ENCODE measurements at places on chromosomes 3 and 15.

GRCh38 chr3:129602730-129603560 lies 3.5 kb downstream of the PLXND1 start:
- DNase-seq, result no peak
- H3K4me3 ChIP-seq, result no peak overlapping the region
- no peak overlapping the region for H3K27ac ChIP-seq
- peaks cover 2% of the 10 kb centered on the region for H3K36me3 ChIP-seq

GRCh38 chr3:24661175-24661584 lies 166.5 kb upstream of the THRB start:
- DNase-seq, result no peak
- H3K36me3 ChIP-seq, result no peaks in the 10 kb centered on the region
- H3K27me3 ChIP-seq, result no peaks in the 10 kb centered on the region
- peaks cover 17% of the 10 kb centered on the region for H3K4me1 ChIP-seq
- peak overlapping the region; percentile 43 for H3K27ac ChIP-seq

DNA sequence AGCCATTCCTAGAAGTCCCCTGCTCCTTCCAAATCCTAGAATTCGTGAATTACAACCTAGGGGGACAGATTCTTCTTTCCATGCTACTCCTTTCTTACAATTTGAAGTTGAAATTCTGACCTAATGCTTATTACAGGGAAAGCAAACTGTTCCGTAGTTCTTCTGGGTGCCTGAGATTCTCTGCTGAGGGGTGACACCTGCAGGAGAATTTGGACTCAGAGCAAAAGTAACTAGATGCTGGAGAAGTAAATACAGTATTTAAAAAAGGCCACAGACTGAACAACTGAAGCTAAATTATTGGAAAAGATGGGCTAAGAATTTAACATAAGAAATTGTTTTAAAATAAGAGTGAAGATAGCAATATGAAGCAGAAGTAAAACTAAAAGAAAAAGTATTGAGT lies 37.9 kb downstream of the ACAD9 start:
- H3K4me1 ChIP-seq, result peaks cover 6% of the 10 kb centered on the region
- DNase-seq, result no peak
- no peak overlapping the region for H3K27ac ChIP-seq
- H3K4me3 ChIP-seq, result no peak overlapping the region
- H3K36me3 ChIP-seq, result peaks cover 67% of the 10 kb centered on the region

DNA sequence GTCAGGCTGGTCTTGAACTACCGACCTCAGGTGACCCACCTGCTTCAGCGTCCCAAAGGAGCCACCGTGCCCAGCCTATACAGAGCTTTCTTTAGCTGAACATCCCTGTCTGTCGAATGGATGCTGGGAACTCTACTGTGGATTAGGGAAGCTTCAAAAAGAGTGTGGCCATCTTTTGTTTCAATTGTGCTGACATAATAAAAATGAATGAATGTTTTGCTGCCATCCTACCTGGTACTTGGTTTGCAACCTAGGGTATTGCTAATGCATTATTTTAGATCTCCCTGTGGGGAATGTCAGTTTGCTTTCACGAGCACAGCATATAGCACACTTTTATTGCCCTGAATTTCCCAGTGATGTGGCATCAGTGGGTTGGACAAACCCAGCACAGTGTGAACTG lies 32.3 kb downstream of the CMTM6 start:
- peaks cover 68% of the 10 kb centered on the region for H3K36me3 ChIP-seq
- H3K4me3 ChIP-seq, result no peak overlapping the region
- peaks cover 85% of the 10 kb centered on the region for H3K4me1 ChIP-seq
- H3K27me3 ChIP-seq, result no peaks in the 10 kb centered on the region

DNA sequence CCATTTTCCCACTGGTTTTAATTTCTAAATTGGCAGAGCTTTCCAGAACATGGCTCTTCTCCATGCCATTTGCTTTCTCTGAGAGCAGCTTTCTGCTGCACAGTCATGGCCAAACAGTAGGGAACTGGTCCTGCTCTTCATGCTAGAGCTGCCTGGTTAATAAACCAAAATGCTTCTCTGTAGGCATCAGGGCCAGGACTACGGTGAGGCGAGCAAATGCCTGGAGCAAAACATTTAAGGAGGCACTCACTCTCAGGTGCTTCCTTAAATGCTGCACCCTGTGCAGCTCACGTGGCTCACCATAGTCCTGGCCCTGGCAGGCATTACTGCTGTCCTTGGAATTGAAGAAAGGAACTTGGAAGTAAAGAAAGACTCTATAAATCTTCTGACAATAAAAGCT lies 48.5 kb upstream of the PPP2R3A start:
- no peak overlapping the region for H3K27ac ChIP-seq
- no peak for DNase-seq
- H3K27me3 ChIP-seq, result peaks cover 9% of the 10 kb centered on the region
- H3K4me3 ChIP-seq, result no peak overlapping the region
- no peaks in the 10 kb centered on the region for H3K4me1 ChIP-seq

DNA sequence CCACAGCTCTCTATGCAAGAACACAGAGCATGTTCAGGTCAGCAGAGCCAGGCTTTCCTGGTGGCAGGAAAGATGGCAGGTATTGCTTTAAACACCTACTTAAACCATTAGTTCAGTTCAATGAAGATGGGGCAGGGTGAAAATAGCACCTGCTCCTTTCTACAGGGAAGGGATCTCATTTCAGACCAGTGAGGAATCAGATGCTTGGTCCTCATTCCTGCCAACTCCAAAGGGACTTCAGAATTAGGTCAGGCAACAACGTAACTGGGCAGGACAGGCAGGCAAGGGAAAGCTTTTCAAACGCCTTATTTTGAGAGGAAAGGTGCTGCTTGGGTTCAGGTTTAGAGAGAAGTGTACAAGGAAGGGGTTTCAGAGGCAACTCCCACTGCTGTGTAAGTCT lies 12.6 kb upstream of the RPS17 start:
- H3K27me3 ChIP-seq, result peaks cover 24% of the 10 kb centered on the region
- H3K4me1 ChIP-seq, result peaks cover 38% of the 10 kb centered on the region
- H3K27ac ChIP-seq, result no peak overlapping the region
- H3K4me3 ChIP-seq, result no peak overlapping the region
- no peaks in the 10 kb centered on the region for H3K36me3 ChIP-seq
